ENCODE measurements at places on chromosomes 3 and 15. TPM values are rescaled to one million over a fixed set of nuclear protein-coding genes. Genes with fewer than 3 reads are reported as not detected.
A peak's percentile ranks its signal among the peaks of the same experiment; 100 is the strongest.

DNA sequence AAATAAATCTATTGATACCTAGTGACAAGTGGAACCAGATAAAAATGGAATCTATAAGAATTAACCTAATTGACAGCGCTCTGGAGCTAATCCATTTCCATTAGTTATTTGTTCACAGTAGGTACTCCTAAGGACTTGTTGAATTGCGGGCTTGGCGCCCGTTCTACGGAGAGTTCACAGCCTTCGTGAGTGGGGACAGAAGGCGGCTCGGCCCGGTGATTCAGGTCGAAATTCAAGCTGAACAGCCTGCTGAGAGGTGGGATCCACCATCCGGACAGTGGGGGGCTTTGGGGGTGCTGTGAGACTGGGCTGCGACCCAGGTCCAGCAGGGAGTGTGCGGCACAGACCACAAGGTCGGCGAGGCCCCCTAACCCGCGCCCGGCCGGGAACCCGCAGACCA is 779 bp upstream of the CTNNB1 start:
- peak; percentile 39 for DNase-seq

NPAP1 gene
- not detected for polyA plus RNA-seq

ACVR2B gene
- 1.8 TPM for polyA plus RNA-seq

DNA sequence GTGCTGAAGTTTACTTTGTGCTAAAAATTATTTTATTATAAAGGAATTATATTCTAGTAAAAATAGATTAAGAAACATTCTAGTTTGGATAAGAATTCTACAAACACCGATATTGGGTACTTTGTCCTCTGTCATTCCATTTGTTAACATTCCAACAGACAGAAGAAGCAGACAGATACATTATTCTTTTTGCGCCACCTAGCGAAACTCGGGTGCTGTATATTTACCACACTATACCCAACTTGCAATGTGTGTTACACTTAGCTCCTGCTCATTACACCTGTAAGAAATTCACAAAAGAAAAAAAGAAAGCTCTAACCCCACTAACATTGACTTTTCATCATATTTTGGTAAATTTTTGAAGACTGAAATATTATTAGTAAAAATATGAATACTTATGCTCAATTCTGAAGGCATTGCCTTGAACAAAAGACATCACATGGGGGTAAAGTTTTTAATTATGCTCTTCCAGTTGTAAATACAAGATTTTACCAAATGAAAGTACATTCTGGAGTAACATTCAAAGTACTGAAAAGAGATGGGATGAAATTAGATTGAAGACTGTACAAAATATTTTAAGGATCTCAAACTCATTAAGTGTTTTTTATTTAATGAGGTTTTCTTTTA is 136.5 kb upstream of the MLF1 start:
- peak; percentile 93 for DNase-seq

DNA sequence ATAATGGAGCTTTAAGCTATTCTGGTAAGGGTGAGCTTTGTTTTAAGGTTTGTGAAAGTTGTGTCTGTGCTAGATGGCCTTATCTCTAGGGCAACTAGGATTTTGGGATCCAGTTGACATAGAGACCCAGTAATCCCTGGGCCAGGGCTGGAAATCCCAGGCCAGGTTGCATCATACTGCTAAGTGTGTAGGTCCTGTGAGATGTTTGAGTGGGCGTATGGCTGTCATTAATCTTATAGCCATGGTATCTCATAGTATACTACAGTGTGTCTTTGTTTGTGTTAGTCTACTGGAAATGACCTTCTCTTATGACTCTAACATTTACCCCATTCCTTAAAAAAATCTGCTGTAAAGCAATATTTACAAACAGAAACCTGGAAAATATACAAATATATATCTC is 151.4 kb downstream of the CACNA2D3 start:
- no peak for DNase-seq

GRCh38 chr15:73959801-73960200 is 32.3 kb downstream of the STOML1 start:
- no peak for DNase-seq

- no peak for DNase-seq
Observed at GRCh38 chr15:34133511-34133910, 31.6 kb downstream of the PGBD4 start.

DNA sequence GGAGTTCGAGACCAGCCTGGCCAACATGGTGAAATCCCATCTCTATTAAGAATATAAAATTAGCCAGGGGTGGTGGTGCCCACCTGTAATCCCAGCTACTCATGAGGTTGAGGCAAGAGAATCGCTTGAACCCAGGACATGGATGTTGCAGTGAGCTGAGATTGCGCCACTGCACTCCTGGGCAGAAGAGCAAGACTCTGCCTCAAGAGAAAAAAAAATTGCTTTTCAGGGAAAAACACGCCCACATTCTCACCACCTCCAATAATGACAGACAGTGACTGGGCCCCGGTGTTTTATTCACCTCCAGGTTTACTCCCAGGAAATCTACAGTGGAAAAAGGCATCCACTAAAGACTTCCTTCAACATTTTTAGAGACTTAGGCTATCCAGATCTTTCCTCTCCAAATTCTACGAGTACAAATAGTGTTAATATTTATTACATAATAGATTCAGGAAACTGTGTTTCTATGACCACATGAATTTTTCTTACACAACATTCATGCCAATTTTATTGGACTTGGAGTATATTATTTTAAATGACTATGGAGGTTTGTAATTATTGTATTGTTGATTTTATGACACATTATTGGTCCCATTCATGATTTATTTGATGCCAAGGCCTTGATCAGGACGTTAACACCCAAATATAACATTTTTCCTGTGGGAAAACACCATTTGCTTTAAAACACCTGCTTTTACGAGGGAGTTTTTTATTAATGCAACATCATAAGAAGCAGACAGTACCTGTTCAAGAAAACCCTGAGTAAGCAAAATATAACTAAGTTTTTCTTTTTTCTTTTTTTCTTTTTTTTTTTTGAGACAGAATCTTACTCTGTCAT is 26.6 kb downstream of the IGF2BP2 start:
- DNase-seq = no peak

UBA5 gene
- polyA plus RNA-seq = 14.9 TPM

DNA sequence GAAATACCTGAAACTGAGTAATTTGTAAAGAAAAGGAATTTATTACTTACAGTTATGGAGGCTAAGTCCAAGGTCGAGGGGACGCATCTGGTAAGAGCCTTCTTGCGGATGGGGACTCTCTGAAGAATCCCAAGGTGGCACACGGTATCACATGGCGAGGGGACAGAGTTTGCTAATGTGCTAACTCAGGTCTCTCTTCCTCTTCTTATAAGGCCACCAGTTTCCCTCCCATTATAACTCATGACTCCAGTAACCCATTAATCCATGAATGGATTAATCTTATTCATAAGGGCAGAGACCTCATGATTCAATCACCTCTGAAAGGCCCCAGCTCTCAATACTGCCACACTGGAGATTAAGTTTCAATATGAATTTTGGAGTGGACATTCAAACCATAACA is 15.7 kb downstream of the ZBED2 start:
- no peak for DNase-seq

GRCh38 chr3:128879991-128880390 is 571 bp downstream of the ACAD9 start:
- no peak for DNase-seq

DNA sequence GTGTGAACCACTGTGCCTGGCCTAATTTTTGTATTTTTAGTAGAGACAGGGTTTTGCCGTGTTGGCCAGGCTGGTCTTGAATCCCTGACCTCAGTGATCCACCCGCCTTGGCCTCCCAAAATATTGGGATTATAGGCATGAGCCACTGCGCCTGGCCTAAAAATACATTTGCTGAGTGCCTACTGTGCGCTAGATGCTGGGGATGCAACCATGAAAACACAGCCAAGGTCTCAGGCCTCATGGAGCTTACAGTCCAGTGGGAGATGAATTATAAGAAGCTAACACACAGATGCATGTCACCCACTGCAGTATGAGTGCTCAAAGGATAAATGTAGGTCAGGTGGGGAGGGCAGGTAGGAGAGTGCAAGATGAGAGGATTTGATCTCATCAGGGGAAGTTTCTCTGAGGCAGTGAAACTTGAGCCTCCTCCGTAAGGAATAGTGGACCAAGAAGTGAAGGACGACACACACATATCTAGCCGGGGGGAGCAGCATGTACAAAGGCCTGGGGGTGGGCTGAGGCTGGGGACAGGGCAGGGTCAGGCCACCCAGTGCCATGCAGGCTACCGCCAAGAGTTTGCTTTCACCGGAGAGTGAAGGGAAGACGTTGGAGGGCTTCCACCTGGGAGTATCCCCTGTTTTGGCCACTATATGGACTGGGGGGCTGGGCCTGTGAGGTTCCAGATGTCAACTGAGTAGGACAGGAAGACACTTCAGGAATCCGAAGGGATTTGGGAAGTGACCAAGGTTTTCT is 24.3 kb downstream of the IRAK2 start:
- no peak for DNase-seq

C15orf62 gene
- polyA plus RNA-seq = 1.1 TPM

GRCh38 chr15:27701014-27701413 is 398.1 kb downstream of the OCA2 start:
- DNase-seq = no peak

GRCh38 chr3:185926445-185926844 is 11.4 kb downstream of the TRA2B start:
- DNase-seq = no peak

DNA sequence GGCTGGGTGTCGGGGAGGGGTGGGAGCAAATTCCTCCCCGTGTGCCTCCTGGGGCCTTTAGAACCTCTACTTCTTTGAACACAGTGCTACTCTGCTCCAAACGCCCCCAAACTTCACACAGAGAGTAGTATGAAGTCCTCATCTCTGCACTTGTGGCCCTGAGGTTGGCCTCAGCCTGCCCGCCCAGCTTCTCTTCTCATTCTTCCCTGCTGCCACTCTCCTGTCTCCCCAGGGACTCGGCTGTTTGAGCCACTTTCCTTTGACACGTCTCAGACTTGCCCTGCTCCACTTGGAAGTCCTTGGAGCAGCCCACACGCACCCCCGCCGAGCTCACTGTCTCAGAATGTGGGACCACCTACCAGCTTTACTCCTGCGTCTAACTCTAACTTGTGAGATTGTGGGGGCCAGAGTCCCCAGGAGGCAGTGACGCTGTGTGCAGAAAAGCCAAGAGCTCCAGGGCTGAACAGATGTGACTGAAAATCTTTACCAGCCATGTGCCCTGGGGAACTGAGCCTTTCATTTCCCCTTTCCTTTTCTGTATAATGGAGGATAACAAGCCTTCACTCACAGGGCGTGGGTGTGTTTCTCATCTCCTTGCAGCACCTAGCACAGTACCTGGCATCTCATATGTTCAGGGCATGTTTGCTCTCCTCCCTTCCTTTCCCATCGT is 233.6 kb upstream of the CTDSPL start:
- peak; percentile 7 for DNase-seq

DNA sequence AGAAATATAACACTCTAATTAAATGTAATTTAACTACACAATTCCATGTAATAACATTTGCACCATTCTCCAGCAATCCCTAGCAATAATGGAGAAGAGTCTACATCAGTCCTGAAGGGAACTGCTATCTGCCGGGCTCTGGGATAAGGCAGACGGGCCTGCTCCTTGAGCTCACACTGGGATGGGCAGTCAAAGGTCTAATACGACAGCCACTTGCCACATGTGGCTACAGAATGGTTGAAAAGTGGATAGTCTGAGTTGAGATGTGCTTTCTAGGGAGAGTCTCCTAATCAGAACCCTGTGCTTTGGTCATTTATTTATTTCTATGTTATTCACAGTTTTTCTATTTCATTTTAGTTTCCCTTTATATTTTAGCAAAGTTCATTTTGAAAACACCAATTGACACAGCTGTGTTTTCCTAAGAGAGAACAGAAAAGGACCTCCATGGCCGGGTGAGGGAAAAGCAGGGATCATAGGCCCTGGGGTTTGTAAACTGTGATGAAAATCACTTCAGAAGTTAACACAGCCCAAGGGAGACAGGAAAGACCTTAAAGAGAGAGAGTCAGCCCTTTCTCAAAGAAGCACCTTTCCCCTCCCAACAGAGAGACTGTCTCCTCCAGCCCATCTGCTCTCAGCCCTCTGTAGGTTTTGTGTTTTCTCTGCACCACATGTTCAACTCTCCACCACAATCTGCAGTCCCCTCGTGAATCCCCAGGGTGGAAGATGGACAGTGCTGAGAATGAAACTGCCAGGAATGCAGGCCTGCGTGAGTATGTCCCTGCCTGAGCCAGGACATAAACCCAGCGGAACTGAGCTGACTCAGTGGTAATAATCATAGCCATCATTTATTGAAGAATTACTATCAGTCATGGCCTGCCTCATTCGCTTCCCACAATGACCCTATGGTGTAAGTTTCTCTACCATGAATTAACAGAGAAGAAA is 11.6 kb downstream of the FSIP1 start:
- no peak for DNase-seq

GOLGA6D gene
- polyA plus RNA-seq = not detected

RYR3 gene
- 1.0 TPM for polyA plus RNA-seq

HHATL gene
- 85.1 TPM for polyA plus RNA-seq

GRCh38 chr3:12963922-12964701 is 109.1 kb downstream of the IQSEC1 start:
- peak; percentile 50 for DNase-seq

DNA sequence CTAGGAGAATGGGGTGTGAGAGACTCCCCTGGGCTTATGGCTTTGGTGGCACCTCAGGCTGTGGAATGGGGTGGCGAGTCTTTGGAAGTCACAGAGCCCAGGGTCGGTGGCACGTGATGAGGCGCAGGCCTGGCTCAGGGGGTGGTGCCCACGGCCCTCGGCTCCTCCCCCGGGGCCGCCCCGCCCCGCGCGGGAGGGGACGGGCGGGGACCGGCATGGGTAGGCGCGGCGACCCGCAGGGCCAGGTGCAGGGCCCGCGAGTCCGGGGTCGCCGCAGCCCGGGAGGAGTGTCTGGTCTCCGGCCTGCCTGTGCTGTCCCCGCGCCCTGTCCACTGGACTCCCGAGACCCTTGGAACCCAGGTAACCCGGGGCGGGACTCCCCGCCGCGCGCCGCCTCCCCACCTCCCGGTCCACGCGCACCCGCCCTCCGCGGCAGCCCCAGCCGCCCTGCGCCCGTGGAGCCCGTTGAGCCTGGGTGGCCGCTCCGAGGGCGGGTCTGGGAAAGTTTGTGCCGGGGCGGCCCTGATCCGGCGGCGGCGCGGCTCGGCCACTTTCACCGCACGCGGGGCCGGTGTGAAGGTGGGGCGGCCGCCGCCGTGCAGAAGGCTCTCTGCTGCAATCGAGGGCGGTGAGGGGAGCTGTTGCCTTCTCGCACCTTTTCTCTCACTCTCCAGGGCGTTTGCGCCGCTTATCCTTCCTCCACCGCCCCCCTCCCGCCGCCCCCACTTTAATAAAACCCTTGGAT is at the start of gene PAQR5:
Gene PAQR5, plus strand, starts transcription at position 216 of the 745 bp plus-strand sequence. CDS start 61,169 bp downstream, outside the sequence.
- no peak for DNase-seq

DNA sequence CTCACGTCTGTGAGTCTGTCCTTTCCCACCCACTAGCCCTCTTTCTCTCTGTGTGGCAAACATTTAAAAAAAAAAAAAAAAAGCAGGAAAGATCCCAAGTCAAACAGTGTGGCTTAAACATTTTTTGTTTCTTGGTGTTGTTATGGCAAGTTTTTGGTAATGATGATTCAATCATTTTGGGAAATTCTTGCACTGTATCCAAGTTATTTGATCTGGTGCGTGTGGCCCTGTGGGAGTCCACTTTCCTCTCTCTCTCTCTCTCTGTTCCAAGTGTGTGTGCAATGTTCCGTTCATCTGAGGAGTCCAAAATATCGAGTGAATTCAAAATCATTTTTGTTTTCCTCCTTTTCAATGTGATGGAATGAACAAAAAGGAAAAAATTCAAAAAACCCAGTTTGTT is 97.7 kb downstream of the GAP43 start:
- no peak for DNase-seq

GRCh38 chr3:32456429-32457130 is 46.1 kb downstream of the CMTM6 start:
- DNase-seq = no peak
